Fibroblast of villous mesenchyme (primary cell): ENCODE measurements at places on chromosomes 1 and 21.
A peak's percentile ranks its signal among the peaks of the same experiment; 100 is the strongest.

DNA sequence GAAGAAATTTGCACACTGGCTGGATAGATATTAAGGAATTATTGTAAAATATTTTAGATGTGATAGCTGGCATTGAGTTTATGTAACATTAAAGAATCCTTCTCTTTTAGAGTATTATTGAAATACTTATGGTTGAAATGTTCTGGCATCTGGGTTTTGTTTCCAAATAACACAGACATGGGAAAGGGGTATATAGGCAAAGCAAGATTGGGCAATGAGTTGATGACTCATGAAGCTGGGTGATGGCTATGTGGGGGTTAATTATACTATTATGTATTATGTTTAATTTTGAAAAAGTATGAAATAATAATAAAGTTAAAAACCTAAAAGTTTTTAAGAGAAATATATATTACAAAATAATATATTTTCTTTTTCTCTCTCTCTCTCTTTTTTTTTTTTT lies 12.5 kb upstream of the PTPN14 start:
- peak; percentile 75 for DNase-seq

- no peak for DNase-seq
Observed at GRCh38 chr21:36695671-36696389, 3.1 kb upstream of the SIM2 start.

GRCh38 chr1:99647490-99647889 lies 1.6 kb downstream of the PALMD start:
- DNase-seq = no peak

DNA sequence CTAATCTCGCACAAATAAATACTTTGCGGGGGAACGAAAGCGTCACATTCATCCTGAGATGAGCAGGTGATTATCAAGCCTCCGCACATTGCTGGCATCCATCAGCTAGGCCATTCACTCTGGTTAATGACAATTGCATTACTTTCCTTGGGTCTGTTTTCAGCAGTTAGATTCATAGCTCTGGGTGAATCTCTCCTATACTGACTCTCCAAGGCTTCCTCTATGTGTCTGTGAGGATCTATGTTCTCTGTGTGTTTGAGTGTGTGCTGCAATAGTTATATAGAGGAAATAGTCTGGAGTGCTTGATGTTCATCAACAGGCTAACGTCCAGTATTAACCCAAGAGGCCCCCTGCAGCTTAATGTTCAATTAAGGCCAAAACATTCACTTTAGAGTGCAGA lies 133.0 kb upstream of the CTTNBP2NL start:
- DNase-seq = no peak

DNA sequence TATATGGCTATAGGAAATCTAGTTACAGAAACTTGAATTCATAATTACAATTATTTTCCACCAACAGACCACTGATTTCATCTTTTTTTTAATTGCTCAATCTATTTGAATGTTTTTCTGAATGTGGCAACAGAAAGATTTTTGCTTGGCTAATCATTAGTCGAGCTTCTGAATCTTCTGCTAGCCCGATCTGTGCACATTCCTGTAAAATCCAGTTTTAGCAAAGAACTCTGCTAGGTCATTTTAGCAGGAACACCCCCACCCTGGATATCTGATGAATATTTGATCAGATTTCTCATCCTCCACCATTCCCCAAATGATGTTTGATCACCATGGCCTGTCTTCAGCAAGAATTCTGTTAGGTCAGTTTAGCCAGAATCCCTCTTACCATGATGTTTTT lies 176.3 kb downstream of the LEPR start:
- no peak for DNase-seq
